ENCODE measurements at places on chromosomes 6 and 20.

- peak; percentile 59 for DNase-seq
Measured at GRCh38 chr6:142845624-142846458, 99.1 kb downstream of the HIVEP2 start.

GRCh38 chr6:127998985-127999384 is 98.1 kb upstream of the THEMIS start:
- no peak for DNase-seq

GRCh38 chr6:15255909-15256395 is 10.1 kb downstream of the JARID2 start:
- DNase-seq: no peak

- no peak for DNase-seq
Measured at GRCh38 chr6:9745476-9745875, 669.4 kb downstream of the TFAP2A start.

DNA sequence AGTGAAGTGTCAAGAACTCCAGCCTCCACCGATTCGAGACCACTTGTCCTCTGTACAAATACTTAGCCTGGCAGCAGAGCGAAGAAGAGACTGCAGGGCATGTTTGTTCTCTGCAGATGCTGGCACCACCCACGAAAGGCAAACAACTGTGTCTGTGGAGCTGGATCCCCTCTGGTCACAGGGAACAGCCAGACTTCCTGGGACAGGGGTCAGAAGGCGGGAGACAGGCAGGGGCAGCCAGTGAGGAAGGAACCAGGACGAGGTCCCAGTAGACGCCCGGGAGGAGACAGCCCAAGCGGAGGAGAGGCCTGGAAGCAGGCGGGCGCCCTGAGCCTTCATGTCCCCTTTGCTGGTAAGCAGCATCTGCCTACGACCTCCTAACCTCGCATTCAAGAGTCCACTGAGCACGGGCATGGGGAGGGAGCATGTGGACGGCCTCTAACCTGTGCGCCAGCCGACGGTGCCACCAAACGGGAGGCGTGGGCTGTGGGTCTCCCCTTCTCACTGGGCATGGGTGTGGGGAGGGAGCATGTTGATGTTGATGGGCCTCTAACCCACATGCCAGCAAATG is 265.5 kb downstream of the DLL1 start:
- DNase-seq: no peak

- no peak for DNase-seq
Measured at GRCh38 chr20:5504061-5504739, 187.4 kb upstream of the PROKR2 start.

DNA sequence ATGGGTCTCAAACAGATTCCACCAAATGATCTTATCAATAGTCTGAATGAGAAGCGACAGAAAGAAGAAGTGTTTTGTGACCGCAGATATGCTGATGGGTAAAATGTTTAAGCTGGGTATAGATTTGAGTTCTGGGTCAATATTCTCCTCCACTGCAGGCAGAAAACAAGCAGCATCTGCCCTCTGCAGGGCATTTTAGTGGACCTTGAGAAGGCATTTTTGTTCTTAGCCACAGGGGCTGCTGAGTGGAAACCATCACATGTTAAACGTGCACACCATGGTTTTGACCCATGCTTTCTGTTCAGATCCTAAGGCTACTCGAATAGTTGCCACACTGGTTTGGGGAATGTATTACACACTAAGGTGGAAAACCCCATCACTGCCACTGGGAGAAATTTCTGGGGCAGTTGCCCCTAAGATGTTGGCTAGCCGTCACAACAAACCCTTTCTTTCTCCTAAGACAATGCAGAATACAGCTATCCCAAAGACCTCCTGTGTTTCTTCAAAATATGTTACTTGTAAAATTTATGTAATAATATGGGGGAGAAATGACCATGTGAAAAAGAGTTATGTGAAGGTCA is 5.5 kb downstream of the POU3F2 start:
- DNase-seq: no peak

GRCh38 chr6:89379281-89379680 is 26.8 kb upstream of the UBE2J1 start:
- DNase-seq: no peak

Data from epithelial cell of proximal tubule (primary cell).